Kidney capillary endothelial cell (primary cell): ENCODE measurements at places on chromosomes 12 and 14.

GRCh38 chr12:34306133-34306830 lies 284.0 kb downstream of the ALG10 start:
- DNase-seq, result no peak

DNA sequence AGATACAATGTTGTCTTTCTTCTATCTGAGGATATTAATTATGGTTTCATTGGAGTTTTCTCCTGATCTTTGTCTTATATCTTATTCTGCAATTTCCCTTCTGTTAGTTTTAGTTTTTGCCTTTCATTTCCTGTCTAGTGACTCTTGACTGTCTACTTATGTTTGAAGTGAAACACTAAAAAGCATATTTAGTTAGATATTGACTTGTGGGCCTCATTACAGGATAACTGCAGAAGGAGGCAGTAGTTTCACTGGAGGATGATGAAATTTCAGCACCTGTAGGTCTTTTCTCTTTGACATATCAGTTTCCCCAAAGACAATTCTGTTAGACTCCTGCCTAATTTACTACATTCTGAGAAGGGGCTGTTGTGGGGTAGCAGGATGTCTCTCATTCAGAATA lies 97.5 kb upstream of the NEDD1 start:
- DNase-seq, result no peak

GRCh38 chr12:52313926-52314325 lies 7.3 kb downstream of the KRT83 start:
- no peak for DNase-seq

- no peak for DNase-seq
These were observed 36.0 kb downstream of the SPTLC2 start for GRCh38 chr14:77580477-77580876.

DNA sequence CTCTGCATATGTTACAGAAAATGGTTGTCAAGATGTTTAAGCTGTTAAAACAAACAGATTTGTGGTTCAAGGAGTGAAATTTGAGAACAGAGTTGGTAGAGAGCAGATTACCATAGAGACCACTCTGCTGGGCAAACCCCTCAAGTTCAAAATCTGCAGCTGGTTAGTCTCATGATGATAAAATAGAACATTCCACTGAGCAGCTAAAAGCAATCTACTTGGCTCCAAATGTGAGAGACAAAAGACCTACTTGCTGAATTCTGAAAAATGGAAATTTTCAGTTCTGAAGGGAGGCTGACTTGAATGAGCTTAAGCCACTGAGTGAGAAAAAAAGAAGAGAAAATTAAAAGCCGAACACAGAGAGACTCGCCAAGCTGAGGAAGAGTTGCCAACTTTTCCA lies 519.3 kb downstream of the NOVA1 start:
- DNase-seq, result no peak

GRCh38 chr14:89775151-89775550 lies 179.4 kb downstream of the EFCAB11 start:
- peak; percentile 8 for DNase-seq

DNA sequence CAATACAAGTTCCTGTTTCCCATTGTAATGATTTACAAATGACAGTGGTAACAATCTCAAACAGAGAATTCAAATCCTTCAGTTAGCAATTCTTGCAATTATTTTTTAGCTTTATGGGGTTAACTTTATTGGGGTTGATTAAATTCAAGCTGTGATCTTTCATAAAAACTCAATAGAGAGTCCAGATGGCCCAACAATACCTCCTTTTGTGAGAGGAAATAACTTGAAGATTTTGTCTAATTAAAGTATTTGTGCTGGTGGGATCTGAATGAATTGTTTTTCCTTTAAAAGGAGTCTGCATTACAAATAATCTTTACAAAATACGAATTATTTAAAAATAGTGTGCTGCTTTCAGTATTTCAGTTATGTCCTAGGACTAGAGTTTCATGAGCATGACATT lies 4.4 kb upstream of the ARHGAP5 start:
- no peak for DNase-seq

GRCh38 chr12:92062539-92063493 lies 82.8 kb downstream of the BTG1 start:
- no peak for DNase-seq

DNA sequence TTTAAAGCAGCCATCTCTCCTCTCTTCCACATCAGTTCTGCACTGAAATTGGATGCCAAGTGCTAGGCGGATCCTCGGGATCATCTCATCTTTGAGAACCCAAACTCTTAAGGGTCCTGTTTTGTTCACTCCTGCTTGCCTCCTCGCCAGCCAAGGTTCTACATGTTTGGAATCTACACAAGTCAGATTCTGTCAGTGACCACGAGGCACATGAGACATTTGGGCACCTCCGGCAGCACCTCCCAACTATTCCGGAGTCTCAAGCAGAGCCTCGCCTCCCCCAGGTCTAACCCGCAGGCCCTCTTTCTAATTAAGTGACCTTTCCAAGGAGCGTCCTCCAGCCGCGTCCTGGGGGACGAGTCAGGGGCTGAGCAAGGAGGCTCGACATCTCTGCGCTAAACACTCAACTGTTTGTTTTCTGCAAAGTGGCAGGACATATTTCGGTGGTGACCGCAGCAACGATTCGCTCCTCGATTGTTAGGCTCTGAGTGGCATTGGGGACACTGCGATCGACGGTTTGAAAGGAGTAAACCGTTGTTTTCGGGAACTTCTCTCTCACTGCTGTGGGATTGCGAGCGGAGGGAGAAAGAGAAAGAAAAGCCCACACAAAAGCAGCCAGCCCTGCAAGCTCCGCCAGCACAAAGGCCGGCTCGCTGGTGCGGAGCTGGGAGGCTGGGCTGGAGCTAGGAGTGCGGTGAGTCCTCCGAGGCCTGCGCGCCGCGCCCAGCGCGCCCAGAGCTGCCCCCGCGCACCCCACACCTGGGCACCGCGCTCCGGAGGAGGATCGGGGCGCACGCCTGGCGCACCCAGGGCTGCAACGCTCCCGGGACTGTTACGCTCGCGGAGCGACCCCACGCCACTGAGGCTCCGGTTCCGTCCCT lies 640 bp downstream of the ARMH4 start:
- DNase-seq, result peak; percentile 18

DNA sequence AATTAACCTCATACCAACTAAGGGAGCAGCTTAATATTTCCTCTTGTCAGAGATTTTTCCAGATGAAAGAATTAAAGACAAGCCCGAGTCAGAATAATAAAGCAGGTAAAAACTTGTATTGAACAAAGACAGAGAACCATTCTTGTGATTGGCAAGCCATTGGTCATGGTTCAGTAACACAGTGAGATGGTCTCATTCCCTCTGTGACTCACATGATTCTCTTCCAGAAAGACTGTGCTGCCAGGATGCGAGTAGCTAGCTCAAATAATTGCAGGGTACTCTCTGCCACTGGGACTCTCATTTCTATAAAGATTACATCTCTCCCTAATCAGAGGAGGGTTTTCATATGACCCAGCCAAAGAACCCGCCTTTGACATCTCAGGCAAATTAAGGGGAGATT lies 179.4 kb downstream of the PHLDA1 start:
- DNase-seq, result no peak

- DNase-seq, result no peak
These were observed 121.7 kb upstream of the FUT8 start for GRCh38 chr14:65290830-65291229.

DNA sequence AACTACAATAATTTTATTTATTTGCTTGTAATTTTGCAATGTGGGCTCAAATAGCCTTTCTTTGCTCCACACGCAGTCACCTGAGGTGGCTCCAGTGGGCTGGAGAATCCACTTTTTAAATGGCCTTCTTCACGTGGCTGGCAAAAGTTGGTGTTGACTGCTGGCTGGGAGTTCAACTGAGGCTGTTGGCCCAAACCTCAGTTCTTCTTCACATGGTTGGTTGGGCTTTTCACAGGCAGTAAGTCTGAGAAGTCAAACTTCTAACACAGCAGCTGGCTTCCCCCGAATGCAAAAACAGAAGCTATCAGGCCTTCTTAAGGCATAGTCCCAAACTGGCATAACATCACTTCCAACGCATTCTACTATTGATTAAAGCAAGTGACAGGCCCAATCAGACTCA lies 2.1 kb upstream of the OXA1L start:
- no peak for DNase-seq

GRCh38 chr14:85788470-85789233 lies 258.7 kb downstream of the FLRT2 start:
- DNase-seq, result no peak

GRCh38 chr14:103526247-103526913 lies 2.6 kb upstream of the TRMT61A start:
- DNase-seq, result no peak

GRCh38 chr14:47596232-47596631 lies 79.2 kb downstream of the MDGA2 start:
- DNase-seq, result no peak
